ENCODE measurements at places on chromosomes 6 and 20. TPM values are rescaled to one million over a fixed set of nuclear protein-coding genes. Genes with fewer than 3 reads are reported as not detected.
A peak's percentile ranks its signal among the peaks of the same experiment; 100 is the strongest.

GRCh38 chr6:41176189-41176588 is 13.3 kb upstream of the TREM2 start:
- DNase-seq, result no peak

DNA sequence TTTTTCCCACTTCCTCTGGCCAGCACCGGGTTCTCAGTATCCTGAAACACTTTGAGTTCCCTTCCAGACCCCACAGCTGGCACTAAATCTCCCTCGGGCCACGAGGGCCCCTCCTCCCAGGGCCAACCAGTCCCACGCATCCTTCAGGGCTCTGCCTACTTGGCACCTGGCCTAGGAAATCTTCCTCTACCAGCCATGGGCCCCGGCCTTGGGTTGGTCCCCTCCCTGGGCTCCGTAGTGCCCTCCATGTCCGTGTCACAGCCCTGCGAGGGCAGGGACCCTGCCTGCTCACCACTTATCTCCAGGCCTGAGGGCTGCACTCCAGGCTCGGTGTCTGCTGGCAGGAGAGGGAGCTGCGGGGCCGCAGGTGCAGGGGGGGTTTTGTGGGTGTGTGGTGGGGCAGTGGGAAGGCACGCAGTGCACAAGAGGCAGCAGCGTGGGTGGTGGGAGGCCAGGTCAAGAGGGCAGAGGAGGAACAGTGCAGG is 48.8 kb upstream of the CDH22 start:
- DNase-seq, result no peak

- DNase-seq, result no peak
Observed at GRCh38 chr6:132456700-132457143, 55.4 kb upstream of the MOXD1 start.

DNA sequence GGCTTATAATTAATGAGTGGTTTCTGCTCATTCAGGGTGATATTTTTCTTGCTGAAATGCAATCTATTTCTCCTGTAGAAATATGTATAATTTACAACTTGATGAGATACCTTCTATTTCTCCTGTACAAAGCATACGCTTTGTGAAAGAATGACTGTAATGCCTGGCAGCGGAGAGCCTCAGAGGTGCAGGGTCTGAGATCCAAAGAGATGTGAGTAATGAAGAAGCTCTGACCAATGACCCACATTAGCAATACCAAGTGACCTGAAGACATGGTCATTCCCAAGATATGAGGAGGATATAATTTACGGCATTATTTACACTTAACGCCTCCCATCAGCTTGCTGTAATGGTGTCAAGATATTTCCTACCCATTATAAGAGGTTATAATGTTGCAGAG is 98.4 kb upstream of the RAB32 start:
- no peak for DNase-seq

DNA sequence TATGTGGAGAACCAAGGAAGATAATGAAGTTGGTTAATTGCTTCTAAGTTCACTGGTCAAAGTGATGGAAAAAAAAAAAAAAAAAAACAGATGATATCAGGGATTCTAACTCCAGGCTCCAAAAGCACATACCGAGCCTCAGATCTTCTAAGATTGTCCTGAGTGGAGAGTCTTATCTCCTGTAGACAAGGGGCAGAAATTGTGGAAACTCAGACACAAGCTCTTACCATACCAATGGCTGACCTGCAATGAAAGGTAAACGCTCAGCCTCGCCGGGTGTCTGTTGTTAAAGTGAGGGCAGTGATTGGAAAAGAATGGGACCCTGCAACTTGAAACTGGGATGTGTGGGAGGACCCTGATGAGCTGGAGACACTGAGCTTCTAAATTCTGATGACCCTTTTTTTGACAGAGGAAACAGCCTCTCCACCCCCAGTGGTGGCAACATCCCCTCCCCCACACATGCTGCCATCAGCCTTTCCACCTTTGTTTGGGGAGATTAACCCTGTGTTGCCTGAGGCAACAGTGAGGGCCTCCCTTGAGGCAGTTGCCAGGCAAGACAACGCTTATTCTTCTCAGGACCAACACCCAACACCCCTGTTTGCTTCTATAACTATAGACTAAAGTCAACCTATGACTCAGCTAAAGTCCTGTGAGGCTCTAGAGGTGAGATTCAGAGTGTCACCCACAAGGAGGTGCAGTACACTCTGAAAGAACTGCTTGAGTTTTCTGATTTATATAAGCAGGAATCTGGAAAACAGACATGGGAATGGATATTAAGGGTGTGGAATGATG is 154.0 kb downstream of the THBS2 start:
- peak; percentile 27 for DNase-seq

DNA sequence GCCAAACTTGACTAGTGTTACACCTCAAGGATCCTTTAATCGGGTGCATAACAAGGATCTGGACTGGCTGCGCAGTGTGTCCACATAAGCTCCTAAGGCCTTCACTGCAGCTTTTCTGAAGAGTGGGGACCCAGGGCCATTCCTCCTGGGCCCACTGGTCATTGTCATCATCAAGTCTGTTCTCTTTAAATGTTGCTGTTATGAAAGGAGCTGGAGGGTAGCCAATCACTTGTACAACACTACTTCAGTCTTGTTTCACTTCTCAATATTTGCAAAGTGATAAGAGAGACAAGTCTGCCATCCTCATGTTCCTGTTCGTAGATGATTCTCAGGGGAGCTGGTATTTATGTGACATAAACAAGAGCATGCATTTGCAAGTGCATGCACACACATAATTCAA is 149.8 kb downstream of the SYNDIG1 start:
- no peak for DNase-seq

DNA sequence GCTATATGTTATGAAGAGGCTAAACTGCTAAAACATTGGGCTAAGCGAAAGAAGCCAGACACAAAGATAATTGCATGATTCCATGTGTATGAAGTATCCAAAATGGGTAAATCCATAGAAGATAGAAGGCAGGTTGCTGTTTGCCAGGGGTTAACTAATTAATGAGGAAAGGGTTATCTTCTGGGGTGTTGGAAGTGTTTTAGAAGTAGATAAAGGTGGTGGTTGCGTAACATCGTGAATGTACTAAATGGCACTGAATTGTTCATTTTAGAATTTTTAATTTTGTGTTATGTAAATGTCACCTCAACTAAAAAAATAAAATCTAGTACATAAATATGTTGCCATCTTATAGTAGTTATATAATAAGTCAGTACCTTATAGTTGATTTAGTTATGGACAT is 104.4 kb upstream of the ADGRF4 start:
- DNase-seq, result no peak

- DNase-seq, result no peak
Observed at GRCh38 chr20:8352486-8352885, 220.4 kb downstream of the PLCB1 start.

DNA sequence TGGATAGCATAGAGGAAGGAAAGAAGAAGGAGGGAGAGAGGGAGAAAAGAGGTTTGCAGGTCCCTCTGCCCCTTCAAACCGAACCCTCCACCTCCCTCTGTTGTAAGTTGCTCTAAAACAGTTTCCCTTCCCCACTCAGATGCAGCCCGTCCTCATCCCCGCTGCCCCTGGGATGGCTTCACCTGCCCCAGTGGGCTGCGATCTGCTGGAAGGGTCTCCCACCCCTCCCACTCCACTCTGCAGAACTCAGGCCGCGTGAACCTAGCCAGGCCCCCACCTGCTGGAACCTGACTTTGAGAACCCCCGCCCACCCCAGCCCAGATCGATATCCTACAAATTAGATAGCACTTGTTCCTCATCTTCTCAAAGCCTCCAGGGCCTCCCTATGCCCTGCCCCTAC is 190.8 kb downstream of the DLL1 start:
- no peak for DNase-seq

The TRPC4AP gene
- 74.1 TPM for total RNA-seq

DNA sequence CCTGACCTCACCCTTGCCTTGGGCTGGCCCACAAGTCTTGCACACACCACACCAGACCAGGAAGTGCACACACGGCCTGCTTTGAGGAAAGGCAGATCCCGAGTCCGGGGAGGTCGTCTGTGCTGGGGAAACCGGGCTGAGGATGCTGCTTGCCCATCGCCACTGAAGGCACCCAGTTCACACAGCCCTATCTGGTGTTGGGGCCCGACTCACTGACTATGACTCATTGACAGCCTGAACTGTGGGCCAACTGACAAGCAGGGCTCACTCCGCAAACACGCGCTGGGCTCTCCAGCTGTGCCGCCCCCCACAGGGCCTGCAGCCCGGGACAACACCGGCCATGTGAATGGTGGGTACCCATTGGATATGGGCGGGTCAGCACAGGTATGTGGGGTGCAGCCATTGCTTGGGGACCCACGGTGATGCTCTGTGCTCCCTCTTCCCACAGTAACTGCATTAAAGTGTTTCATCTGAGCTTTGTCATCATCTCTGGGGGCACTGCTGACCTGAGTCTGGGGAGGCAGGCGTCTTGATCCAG is 1.6 kb downstream of the SAMD10 start:
- DNase-seq, result no peak

DNA sequence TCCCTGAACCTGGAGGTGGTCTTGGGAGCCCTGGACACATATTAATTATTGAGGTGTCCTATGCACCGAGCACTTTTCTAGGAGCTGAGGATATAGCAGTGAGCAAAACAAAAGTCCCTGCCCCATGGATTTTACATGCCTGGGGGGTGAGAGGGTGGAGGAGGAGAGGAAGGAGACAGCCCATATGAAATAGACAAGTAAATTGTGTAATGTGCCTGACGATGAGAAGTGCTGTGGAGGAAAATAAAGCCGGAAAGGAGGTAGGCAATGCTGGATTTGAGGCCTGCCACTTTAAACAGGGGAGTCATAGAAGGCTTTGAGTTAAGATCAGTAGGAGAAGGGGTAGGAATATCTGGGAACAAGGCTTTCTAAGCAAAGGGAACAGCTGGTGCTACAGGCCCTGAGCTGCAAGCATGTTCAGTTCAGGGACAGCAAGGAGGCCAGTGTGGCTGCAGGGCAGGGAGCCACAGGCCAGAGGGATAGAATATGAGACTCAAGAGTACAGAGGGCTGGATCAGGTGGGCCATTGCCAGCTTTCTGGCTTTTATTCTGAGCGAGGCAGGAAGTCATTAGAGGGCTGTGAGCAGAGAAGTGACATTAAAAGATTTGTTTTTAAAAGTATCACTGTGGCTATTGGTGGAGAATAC is 19.1 kb upstream of the MYLIP start:
- DNase-seq, result no peak

The IL17A gene
- total RNA-seq, result not detected

DNA sequence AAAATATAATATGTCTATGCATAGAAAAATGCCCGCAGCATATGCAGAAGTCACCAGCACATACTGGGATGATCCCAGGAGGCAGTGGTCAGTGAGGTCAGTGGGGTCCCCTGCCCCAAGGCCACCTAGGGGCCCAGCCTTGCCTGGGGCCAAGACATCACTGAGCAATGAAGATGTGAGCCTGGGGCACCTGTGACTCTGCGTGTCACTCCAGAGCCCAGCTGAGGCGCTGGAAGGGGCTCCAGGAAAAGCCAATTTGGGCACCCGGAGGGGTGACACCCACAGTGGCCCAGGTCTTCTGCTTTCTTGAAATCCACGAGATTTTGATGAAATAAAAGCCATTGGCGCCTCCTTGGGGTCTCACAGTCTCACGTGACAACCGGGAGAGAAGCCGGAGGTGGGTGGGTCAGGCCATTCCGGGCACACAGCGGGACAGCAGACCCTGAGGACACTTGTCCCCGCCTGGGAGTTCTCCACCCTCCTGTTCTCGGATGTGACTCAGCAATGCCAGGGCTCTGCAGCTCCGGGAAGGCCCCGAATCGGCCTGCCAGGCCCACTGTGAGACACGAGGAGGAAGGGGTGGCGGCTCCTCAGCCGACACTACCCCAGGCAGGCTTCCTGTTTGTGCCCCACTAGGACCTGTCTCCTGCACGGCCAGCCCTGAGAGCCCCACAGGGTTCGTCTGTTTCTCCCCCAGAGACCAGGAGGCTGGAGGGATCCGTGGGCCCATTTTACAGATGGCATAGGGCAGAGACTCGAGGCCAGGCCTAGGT is 24.4 kb upstream of the SLCO4A1 start:
- no peak for DNase-seq

The HSPA1L gene
- 0.83 TPM for total RNA-seq

GRCh38 chr20:64233725-64234124 is 21.8 kb upstream of the PCMTD2 start:
- no peak for DNase-seq

The GJE1 gene
- not detected for total RNA-seq

- no peak for DNase-seq
Observed at GRCh38 chr20:37808233-37809070, 94.5 kb upstream of the VSTM2L start.

- DNase-seq, result peak; percentile 60
Observed at GRCh38 chr6:125780540-125781313, 10.0 kb upstream of the NCOA7 start.

The TRIM10 gene
- not detected for total RNA-seq

The KIF6 gene
- 0.87 TPM for total RNA-seq

Data from GM23338 (cell line).